ENCODE measurements at places on chromosomes 4 and X.

- no peak for DNase-seq
These were observed 39.7 kb downstream of the ACOX3 start for GRCh38 chr4:8400632-8401325.

- DNase-seq, result no peak
These were observed 344 bp downstream of the OR13H1 start for GRCh38 chrX:131544218-131544617.

- no peak for DNase-seq
These were observed 231.0 kb upstream of the GYPA start for GRCh38 chr4:144371485-144371884.

DNA sequence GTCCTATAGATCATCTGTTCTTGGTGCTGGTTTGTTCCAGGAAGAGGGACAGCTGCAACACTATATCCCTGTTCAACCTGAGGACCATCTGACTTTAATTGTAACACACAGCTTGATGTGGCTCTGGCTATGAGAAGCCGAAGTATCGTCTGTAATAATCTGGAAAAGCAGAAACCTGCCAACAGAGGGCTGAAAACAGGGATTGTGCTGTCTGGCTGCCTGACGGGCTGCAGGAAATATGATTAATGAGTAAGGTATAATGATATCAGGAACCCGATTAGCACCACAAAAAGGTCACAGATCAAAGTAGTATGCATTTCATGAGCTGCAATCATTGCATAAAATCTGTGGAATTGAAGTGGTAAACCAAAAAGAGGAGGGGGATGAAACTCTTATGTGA, 170.4 kb upstream of the MAB21L2 start:
- no peak for DNase-seq

- no peak for DNase-seq
These were observed 104.5 kb downstream of the SCD5 start for GRCh38 chr4:82694046-82694445.

- DNase-seq, result no peak
These were observed 122.4 kb upstream of the PDLIM3 start for GRCh38 chr4:185657699-185658098.

DNA sequence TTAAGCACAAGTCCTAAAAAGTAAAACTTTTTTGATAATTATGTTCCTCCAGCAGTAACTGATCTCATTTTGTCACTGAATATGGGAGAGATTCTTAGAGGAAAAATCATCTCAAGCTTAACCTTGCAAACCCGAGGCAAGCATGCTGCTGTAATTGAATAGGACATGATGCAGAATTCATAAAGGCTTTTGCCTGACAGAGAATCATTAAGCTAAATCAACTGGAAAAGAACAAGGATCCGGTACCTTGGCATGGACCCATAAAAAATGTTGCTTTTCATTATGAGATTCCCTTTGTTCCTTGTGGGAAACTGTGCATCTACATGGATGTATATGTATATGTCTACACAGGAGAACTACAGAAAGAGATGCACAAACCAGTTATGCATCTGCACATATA, 149.1 kb downstream of the PAPSS1 start:
- no peak for DNase-seq

Measured in DMS153 (cell line).